ENCODE measurements at places on chromosomes 13 and 19.
A peak's percentile ranks its signal among the peaks of the same experiment; 100 is the strongest.

DNA sequence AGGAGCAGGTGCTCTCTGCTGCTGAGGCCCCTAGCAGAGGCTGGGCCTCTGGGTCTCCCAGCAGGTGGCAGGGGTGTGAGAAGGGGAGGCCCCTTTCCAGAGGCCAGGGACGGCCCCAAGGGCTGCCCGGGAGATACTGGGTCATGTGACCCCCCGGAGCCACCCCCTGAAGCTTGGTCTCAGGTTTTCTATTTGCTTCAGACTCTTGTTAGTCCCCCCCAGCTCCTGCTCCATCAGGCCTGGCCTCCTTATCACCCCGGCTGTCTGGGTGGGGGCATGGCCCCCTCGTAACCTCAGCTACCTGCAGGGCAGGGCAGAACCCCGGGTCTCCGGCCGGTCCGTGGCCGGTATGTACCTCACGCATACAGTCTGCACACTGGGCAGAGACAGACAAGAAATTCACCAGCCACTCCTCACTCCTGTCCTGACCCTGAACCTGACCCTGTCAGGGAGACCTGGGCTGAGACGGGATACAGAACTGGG, 13.2 kb upstream of the TCF3 start:
- no peak for DNase-seq

GRCh38 chr13:111940892-111941291, 126.1 kb upstream of the SOX1 start:
- no peak for DNase-seq

DNA sequence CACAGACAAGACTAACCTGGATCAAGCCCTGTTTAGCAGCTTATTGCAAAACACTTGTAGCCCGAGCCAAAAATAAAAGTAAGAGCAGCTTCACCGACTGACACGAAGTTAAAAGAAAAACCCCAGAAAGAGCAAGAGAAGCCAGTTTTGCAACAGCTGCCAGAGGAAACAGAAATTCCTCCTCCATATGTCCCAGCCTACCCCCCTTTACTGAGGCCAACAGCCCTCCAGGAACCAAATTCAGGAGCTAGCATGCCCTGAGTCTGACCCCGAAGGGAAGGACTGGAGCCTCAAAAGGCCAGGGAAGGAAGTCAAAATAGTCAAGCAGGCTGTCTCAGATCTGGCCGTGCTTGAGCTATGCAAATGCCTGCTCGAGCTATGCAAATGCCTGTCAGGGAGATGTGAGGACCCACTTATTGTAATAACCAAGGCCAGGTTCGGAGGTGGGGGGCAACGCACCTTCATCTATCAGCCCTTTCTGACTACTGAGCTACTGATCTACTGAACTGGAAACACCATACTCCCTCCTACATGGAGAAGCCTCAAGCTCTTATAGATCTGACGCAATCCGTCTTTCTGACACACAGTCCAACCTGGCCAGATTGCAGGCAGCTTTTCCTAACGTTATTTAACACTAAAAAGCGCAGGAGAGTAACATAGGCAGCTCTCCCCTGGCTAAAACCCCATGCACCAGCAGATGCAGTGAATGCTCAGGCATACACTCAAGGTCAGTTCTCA, 6.7 kb downstream of the SIGLEC11 start:
- DNase-seq = no peak

- no peak for DNase-seq
Observed at GRCh38 chr13:110572778-110573118, 11.2 kb upstream of the RAB20 start.

- DNase-seq = no peak
Observed at GRCh38 chr13:100984085-100984705, 309.6 kb upstream of the TMTC4 start.

DNA sequence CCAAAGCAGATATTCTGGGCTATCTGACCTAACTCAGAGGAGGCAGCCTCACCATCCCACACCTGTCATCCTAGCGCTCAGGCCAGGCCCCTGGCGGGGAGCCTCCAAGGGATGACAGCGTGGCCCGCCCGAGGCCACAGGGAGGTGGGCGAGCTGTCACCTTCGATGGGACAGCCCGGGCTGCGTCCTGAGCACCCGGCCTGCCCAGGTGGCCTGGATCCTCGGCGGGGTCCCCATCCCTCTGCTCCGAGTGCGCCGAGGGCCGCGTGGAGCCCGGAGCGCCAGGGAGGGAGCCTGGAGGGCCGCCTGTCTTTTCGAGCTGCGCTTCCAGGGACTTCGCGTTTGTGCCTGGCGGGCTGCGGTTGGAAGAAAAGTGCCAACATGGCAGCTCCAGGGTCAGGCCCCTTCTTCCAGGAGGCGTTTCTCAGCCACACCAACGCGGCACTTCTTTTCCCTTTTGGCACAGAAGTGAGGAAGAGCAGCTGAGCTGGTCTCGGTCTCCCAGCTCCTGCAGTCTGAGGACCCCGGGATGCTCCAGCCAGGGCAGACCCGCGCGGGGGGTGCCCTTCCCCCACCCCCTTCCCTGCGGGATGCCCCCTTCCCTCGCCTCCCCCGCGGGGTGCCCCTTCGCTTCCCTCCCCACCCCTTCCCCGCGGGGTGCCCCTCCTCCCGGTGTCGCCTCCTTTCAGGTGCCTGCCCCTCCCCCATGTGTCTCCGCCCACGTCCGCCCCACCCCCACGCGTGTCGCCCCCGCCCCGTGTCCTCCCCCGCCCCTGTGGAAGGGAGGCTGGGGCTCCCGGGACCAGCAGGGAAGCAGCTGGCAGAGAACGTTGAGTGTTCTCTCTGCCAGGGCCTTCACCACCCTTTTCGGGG, 42.3 kb downstream of the GJA3 start:
- peak; percentile 54 for DNase-seq

DNA sequence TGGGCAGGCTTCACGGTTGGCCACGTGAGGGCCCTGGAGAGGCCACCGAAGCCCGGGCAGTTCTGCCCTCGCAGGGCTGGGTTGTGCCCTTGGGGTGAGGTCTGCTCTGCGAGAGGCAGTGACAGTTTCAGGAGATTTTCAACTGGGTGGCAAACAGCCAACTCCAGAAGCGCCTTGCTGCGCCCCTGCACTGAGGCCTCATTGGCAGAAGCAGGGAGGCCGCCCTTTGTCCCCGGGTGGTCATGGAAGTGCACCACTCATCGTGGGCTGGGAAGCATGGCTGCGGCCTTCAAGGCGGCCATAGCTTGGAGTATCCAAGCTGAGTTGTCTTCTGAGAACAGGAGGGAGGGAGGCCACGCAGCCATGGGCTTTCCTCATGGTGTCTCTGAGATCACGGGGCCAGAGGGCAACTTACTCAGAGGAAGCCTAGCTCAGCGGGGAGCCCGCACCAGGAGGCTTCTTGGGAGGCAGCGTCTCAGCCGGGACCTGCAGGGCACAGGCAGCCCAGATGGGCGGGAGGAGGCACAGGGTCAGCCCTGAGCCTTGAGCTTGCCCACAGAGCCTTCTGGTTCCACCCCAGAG, 14.8 kb downstream of the PLEKHJ1 start:
- DNase-seq = no peak

DNA sequence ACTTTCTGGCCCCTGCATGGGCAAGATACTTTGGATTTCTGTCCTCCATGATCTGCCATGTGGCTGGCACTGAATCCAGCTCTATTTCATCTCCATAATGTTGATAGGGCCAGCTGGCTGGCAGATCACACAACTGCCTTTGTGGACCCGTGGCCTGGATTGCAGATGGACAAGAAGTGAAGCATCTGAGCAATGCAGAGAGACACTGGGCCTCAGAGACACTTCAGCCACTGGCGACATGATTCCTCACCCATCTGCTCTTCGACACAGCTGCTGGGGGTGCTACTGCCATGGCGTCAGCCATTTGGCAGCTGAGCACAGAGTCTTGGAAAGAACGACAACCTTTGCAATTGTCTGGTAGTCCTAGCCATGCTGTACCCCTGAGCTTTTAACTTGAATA, 79.5 kb upstream of the MYO16 start:
- DNase-seq = no peak

GRCh38 chr13:24097064-24097463, 63.5 kb upstream of the SPATA13 start:
- DNase-seq = no peak

- DNase-seq = no peak
Observed at GRCh38 chr19:45905011-45905410, 2.6 kb upstream of the MYPOP start.
